IPS-NIHi11 (cell line): ENCODE measurements at places on chromosomes 3 and 15.

DNA sequence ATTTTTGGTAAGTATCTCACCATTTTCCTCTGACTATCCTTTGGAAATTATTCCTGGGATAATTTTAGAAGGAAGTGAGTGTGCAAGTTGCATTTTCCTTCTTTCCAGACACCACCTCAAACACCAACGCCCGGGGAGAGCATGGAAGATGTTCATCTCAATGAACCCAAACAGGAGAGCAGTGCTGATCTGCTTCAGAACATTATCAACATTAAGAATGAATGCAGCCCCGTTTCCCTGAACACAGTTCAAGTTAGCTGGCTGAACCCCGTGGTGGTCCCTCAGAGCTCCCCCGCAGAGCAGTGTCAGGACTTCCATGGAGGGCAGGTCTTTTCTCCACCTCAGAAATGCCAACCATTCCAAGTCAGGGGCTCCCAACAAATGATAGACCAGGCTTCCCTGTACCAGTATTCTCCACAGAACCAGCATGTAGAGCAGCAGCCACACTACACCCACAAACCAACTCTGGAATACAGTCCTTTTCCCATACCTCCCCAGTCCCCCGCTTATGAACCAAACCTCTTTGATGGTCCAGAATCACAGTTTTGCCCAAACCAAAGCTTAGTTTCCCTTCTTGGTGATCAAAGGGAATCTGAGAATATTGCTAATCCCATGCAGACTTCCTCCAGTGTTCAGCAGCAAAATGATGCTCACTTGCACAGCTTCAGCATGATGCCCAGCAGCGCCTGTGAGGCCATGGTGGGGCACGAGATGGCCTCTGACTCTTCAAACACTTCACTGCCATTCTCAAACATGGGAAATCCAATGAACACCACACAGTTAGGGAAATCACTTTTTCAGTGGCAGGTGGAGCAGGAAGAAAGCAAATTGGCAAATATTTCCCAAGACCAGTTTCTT, 3.9 kb downstream of the NFKBIZ start:
- DNase-seq: no peak

DNA sequence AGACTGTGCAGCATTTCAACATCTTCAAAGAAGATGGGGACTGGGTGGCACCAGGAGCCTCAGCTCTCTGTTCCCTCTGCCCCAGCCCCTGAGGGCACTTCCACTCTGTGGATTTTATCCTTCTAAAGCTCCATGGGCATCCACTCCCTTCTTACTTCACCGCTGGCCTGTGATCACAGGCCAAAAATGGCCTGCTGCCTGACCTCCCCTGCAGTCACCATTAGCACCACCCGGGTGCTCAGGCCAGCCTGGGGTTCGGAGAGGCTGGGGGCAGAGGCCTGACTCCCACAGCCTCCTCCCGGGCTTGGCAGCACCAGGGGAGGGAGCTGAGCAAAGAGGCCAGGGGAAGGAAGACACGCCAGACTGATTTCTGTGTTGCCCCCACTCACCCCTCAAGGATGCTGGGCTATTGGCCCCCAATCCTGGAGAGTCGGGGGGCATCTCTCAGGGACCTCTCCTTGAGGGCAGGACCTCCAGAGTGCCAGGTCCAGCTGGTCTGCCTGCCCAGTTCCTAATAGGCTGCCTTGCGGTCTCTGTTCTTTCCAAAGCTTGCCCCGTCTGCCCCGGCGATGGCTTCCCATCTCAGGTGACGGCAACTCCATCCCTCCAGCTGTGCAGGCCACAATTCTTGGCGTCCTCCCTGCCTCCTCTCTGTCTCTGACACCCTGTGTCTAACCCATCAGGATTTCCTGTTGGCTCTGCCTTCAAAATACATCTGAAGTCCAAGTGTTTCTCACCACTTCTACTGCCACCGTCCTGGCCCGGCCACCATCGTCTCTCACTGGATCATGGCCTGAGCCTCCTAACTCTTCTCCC, 67.1 kb downstream of the EXOG start:
- no peak for DNase-seq

GRCh38 chr3:137692803-137693431, 71.2 kb upstream of the SOX14 start:
- peak; percentile 70 for DNase-seq

- DNase-seq: peak; percentile 68
Measured at GRCh38 chr15:90351479-90352106, 491 bp upstream of the ZNF774 start.

GRCh38 chr3:185824051-185825005, 514 bp downstream of the IGF2BP2 start:
- peak; percentile 47 for DNase-seq

DNA sequence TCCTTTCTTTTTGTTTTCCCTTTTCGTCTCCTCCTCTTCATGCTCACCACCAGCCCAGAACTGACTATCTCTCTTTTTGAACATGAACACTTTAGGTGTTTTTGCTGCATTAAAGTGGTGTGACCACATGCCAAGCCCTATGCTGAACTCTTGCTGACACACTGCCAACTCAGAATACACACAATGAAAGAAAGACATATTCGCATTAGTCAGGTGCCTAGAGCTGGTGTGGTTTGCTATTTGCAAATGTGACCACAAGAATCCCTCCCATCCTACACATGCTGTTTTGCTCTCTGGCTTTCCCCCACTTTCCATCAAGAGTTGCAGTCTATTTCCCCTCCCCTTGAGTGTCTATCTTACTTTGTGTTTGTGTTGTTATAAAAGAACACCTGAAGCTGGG, 967.8 kb upstream of the CFAP20DC start:
- DNase-seq: no peak

DNA sequence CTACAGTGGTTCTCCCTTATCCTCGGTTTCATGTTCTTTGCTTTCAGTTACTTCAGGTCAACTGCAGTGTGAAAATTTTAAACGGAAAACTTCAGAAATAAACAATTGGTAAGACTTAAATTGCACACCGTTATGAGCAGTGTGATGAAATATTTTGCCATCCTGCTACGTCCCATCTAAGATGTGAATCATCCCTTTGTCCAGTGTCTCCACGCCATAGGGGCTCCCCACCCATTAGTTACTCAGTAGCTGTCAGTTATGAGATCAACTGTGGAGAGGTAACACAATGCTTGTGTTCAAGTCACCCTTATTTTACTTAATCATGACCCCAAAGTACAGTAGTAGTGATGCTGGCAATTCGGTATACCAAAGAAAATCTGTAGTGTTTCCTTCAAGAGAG, 47.4 kb downstream of the TJP1 start:
- no peak for DNase-seq

DNA sequence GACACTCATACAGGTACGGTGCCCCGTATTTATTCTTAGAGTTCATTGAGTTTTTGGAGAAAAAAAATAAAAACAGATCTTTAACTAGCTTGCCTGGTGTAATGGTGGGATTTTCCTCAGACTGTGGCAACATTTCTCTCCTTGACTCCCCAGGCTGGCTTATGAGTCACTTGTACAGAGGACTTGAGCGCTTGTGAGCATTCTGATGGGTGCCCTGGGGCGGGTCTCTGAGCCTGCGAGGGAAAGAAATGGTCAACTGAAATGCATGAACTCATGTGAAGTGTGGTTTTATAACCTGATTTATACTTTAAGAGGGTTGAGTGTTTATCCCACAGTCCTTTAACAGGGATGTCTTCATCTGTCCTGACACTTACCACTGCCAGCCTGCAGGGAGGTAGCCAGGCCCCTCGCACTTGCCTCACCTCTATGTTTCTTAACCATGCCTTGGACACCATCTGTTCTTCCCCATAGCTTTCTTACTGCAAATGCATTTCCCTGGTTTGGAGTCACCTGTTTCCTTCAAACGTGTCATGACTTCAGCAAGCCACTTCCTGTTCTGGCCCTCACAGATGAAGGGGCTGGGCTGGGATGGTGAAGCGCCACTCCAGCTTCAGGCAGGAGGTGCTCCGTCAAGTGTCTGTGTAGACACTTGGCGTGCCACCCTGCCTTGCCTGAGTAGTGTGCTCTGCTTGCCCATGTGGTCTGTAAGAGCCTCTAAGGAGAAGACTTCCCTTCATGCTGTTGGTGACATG, 118.7 kb downstream of the PDE8A start:
- no peak for DNase-seq

- DNase-seq: no peak
Measured at GRCh38 chr15:33031324-33031821, 163.1 kb downstream of the FMN1 start.

DNA sequence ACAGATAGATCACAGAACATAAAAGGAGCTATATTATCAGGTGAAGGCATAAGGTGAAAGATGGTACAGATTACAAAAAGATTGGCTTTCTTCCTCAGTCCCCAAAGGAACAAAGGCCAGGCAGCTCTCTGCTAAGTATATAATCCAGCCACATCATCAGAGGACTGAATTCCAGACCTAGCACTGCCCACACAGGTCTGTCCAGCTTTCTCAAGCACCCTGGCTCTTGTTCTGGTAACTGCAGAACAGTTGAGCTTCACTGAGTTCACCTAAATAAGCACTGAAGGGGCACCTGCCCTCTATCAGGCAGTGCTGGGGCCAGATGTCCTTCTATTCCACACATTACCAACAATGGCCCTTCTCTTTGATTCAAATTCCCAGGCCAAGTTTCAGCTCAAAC, 6.3 kb downstream of the DUOXA1 start:
- no peak for DNase-seq

DNA sequence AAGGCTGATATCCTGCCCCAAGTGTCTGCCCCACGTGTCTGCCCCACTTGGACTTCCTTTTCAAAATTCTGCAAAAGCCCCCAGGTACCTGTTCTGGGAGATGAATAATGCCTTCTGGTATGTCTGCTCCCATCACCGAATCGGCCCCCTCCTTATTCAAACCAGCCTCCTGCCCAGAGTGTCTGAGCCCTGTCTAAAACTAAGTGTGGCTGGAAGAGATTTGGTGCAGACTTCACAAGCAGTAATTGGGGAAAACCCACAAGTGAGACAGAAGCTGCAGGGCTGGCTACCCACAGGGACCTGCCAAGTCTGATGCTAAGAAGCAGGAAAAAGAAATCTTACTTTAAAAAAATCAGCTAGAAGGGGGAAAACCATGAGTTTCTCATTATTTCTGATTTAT, 85.1 kb downstream of the DUT start:
- DNase-seq: no peak

GRCh38 chr3:78066287-78066686, 1026.4 kb downstream of the ROBO2 start:
- peak; percentile 7 for DNase-seq

DNA sequence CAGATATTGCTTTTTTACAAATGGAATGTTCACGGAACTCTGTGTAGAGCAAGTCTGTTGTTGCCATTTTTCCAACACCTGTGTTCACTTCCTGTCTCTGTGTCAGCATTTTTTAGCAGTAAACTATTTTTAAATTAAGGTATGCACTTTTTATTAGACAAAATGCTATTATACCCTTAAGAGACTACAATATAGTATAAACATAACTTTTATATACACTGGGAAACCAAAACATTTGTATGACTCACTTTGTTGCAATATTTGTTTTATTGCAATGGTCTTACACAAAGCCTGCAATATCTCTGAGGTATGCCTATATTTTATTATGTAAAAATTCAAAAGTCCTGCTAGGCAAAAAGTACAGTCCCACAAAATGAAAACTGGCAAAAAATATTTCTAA, 39.8 kb upstream of the FGF7 start:
- DNase-seq: no peak

- DNase-seq: no peak
Measured at GRCh38 chr15:87493803-87494202, 762.7 kb downstream of the NTRK3 start.

- DNase-seq: no peak
Measured at GRCh38 chr3:167441256-167441655, 32.6 kb downstream of the SERPINI2 start.

DNA sequence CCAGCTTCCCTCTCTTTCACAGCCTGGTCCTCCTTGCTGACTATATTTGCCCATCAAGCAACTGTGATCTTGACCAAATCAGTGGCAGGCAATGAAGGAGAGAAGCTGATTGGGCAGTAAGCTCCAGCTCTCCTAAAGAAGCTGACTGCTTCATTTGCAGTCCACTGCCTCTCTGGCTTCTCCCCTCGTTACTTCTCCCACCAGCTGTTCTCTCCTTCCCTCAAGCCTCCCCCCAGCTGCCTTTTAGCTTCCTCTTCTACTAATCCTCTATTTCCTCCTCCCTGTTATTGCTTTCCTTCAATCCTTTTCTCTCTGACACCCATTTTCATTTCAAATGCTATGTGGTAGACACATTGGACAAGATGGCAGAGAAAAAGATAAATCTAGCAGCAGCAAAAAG, 474.7 kb upstream of the UBE2E2 start:
- no peak for DNase-seq

- no peak for DNase-seq
Measured at GRCh38 chr3:117616227-117616626, 906.6 kb downstream of the TUSC7 start.

GRCh38 chr15:101445562-101446517, 43.7 kb downstream of the PCSK6 start:
- no peak for DNase-seq

- peak; percentile 65 for DNase-seq
Measured at GRCh38 chr3:122918576-122919290, 108.8 kb downstream of the SEMA5B start.

DNA sequence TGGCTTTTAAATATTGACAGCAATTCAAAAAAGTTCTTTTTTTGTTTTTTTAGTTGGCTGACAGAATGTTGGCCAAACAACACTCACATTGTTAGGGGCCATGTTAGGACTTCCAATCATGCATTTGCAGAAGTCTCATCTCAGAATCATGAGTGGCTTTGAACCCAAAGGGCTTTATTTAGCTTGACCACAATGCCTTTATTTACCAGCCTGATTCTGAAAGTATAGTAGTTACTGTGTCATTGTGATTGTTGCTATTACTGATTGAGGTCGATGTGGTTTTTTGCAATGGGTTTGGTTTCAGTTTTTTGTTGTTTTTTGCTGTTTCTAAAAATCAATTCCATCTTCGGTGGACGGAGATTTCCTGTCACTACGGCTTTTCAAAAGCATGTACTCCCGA, 7.2 kb downstream of the GLDN start:
- DNase-seq: no peak

DNA sequence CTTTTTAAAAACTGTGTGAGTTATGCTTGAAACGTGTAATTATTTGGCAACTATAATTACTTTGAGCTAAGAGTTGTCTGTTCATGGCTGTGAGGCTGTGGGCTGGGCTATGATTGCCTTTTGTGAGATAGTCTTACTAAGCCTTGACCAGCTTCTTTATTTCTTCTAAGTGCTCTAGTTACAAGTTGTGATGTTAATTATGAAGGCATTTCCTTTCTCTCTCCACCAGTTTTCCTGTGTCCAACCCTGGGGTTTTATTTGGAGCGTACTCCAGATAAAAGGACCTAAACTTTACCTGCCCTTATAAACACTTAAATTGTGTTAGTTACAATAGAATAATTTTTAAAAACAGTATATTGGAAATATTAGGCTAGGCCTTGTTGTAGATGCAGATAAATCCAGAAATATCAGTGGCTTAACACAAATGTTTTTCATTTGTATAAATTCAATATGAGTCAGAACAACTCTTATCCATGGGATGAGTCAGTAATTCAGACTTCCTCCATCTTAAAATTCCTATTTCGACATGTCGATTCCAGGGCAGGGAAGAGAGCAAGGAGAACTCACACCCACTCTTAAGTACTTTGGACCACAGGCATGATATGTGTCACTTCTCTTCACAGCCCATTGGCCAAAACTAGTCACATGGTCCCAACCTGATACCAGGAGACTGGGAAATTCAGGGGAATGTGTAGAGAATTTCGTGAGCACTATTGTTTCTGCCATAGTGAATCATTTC, 17.0 kb downstream of the TMEM62 start:
- DNase-seq: peak; percentile 20
